Chondrocyte (in vitro differentiated cells): ENCODE measurements at places on chromosomes 11 and 22.
A peak's percentile ranks its signal among the peaks of the same experiment; 100 is the strongest.

- no peak for DNase-seq
- no peaks in the 10 kb centered on the region for H3K4me1 ChIP-seq
- no peak overlapping the region for H3K4me3 ChIP-seq
- H3K36me3 ChIP-seq, result no peaks in the 10 kb centered on the region
- H3K27ac ChIP-seq, result no peak overlapping the region
Measured at GRCh38 chr11:11798586-11799438, 43.0 kb upstream of the USP47 start.

- no peak for DNase-seq
- H3K27me3 ChIP-seq, result no peaks in the 10 kb centered on the region
- no peak overlapping the region for H3K4me3 ChIP-seq
- peaks cover 47% of the 10 kb centered on the region for H3K4me1 ChIP-seq
- peaks cover 22% of the 10 kb centered on the region for H3K36me3 ChIP-seq
- H3K27ac ChIP-seq, result no peak overlapping the region
Measured at GRCh38 chr22:27911330-27911729, 7.7 kb downstream of the PITPNB start.

- H3K4me1 ChIP-seq, result peaks cover 10% of the 10 kb centered on the region
- H3K36me3 ChIP-seq, result no peaks in the 10 kb centered on the region
- DNase-seq, result no peak
- no peaks in the 10 kb centered on the region for H3K27me3 ChIP-seq
Measured at GRCh38 chr11:83115026-83115425, 41.9 kb upstream of the PCF11 start.

- no peaks in the 10 kb centered on the region for H3K27me3 ChIP-seq
- no peak overlapping the region for H3K27ac ChIP-seq
- no peak overlapping the region for H3K4me3 ChIP-seq
- peaks cover 6% of the 10 kb centered on the region for H3K4me1 ChIP-seq
Measured at GRCh38 chr22:27596133-27596870, 205.3 kb downstream of the MN1 start.

DNA sequence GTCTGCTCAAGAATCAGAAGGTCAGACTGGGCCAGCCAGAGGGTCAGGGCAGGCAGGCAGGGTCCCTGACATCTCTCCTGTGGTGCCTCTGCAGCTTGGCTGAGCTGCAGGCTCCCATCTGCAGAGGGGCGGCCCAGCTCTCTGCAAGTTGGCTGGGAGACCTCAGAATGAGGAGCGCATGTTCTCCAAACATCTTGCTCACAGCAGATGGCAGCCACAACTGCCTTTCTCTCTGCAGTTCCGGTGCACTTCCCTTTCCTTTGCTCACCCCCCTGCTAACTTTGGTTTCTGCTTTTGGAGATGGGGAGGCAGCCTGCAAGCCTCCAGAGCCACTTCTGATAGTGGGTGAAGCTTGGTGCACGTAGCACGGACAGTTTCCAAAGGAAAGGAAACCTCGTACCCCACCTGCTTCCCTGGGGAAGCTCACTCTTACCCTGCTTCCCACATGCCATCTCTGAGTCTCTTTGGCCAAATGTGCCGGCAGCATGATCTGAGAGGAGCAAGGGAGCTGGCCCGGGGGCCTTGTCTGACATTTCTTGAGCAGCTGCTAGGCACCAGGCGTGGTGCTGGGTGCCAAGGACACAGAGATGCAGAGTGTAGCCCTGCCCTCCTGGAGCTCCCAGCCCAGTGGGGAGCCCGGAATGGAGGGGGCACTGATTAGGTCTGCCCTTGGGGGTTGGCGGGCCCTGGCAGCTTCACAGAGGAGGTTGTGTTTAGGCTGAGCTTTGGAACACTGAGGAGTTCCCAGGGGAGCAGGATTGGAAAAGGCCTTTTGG lies 18.2 kb downstream of the DAGLA start:
- H3K4me1 ChIP-seq, result peaks cover 46% of the 10 kb centered on the region
- H3K4me3 ChIP-seq, result no peak overlapping the region
- H3K36me3 ChIP-seq, result no peaks in the 10 kb centered on the region
- H3K27ac ChIP-seq, result no peak overlapping the region
- no peak for DNase-seq
- H3K27me3 ChIP-seq, result no peaks in the 10 kb centered on the region

GRCh38 chr11:20881328-20882079 lies 212.1 kb downstream of the NELL1 start:
- H3K4me3 ChIP-seq, result no peak overlapping the region
- H3K4me1 ChIP-seq, result no peaks in the 10 kb centered on the region

DNA sequence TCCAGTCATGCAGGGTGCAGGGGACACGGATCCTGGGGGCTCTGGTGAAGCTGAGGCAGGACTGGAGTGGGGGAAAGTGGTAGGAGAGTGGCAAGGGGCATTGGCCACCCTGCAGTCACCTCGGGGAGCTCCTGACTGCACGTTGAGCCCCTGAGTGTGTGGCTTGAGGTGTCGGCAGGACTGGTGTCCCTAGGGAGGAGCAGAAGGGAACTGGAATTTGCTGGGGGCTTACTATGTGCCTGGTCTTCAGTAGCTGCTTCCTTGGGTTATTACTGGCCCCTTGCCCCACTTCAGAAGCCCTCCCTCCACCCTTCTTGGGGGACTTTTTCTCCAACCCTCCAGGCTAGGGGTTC lies 31.5 kb downstream of the IFT27 start:
- peaks cover 28% of the 10 kb centered on the region for H3K27me3 ChIP-seq
- H3K36me3 ChIP-seq, result no peaks in the 10 kb centered on the region
- no peak overlapping the region for H3K4me3 ChIP-seq

DNA sequence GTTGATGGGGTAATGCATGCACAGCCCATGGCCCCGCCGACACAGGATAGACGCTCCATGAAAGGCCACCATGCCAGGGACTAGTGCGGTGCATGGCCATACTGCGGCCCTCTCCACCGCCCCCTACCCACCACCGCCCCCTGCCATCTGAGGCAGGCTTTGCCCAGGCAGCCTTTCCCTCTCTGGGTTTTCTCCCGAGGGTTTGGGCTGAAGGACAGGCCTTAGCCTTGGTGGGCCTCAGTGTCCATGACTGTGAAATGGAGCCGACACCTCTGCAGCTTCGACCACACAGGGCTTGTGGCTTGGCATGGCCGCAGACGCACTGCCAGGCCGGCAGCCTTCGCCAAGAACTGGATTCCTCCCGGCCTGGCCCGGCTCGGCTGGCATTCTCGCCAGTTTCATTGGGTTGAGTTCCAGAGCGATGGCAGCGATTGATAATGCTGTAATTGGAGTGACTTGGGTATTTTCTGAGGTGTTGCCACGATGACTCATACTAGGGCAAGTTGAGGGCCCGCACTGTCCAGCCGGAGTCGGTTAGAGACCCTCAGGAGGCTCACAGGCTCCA lies 111.3 kb downstream of the WNT7B start:
- H3K4me1 ChIP-seq, result peaks cover 20% of the 10 kb centered on the region
- no peak overlapping the region for H3K27ac ChIP-seq
- peaks cover 17% of the 10 kb centered on the region for H3K27me3 ChIP-seq
- no peak for DNase-seq
- peaks cover 9% of the 10 kb centered on the region for H3K36me3 ChIP-seq

DNA sequence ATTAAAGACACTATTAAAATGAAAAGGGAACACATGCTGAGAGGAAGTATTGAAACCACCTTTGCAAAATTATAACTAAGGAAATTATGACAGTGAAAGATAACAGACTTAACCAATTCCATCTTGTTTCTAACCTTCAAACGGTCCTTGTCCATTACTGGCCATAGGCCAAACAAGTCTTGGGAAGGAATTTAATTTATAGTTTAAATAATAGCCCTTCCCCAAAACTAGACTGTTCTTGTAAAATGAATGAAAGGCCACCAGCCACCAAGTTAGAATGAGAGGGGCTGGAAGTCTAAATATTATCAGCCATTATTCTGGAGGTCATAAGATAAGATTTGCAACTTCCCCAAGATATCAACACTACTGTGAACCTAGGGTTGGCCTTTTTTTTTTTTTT lies 1.8 kb upstream of the TALDO1 start:
- H3K4me1 ChIP-seq, result peaks cover 24% of the 10 kb centered on the region
- no peaks in the 10 kb centered on the region for H3K36me3 ChIP-seq
- H3K4me3 ChIP-seq, result no peak overlapping the region
- DNase-seq, result no peak
- no peaks in the 10 kb centered on the region for H3K27me3 ChIP-seq

DNA sequence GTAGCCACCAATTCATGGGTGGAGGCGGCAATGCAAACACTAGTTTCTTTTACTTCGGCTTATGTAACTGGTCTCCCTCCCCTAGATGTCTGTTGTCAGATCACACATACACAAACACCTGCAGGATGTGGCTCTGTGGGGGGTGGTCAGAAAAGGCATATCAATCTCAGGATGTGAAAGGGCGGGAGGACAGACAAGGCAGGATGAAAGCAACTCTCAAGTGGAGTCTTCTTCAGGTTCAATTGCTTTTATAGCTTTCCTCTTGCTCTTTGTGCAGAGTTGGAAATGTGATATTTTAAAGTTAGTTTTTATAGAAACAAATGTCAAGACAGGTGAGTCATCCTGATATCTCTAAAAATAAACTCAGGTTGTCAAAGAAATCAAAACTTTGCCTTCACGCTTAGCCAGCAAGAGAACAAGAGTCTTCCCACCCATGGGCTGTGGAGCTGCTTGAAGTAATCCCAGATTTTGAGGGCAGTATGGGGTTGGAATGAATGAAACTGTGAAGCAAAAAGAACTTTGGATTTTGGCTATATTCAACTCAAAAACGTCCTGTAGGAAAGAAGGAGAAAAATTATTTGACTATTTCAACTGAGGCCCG lies 423.4 kb downstream of the GUCY1A2 start:
- H3K4me3 ChIP-seq, result no peak overlapping the region
- no peaks in the 10 kb centered on the region for H3K27me3 ChIP-seq
- no peaks in the 10 kb centered on the region for H3K36me3 ChIP-seq
- DNase-seq, result no peak
- H3K27ac ChIP-seq, result no peak overlapping the region

GRCh38 chr11:26987731-26988130 lies 6.2 kb upstream of the FIBIN start:
- no peaks in the 10 kb centered on the region for H3K27me3 ChIP-seq
- H3K4me3 ChIP-seq, result no peak overlapping the region
- no peak overlapping the region for H3K27ac ChIP-seq
- peaks cover 7% of the 10 kb centered on the region for H3K36me3 ChIP-seq

GRCh38 chr22:49753276-49753890 lies 74.3 kb downstream of the BRD1 start:
- DNase-seq, result peak; percentile 68
- H3K36me3 ChIP-seq, result peaks cover 2% of the 10 kb centered on the region
- no peak overlapping the region for H3K4me3 ChIP-seq

GRCh38 chr11:128603752-128604414 lies 16.5 kb upstream of the ETS1 start:
- H3K36me3 ChIP-seq, result no peaks in the 10 kb centered on the region
- no peak for DNase-seq

DNA sequence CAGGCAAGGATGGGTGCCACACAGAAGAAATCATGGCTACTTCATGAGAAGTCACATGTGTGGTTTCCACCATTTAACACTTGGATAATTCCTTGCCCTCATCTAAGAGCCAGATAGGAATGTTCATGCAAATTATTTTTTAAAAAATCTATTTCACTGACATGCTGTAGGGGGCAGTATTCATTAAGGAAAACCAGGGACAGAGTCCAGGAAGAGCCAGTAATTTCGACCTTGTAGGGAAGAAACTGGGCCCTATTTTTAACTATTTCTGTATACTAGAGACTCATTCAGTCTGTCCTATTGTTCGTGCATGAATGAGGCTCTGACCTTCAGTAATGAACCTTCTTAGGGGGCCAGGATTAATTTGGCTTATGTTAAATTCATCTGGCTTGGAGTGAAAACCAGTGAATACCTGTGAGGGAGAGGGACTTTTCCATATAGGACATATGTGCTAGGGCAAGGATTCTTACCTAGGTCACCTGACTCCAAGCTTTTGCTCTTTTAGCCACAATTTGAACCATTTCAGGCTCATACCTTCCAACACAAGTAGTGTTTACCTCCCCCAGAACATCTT lies 192.7 kb downstream of the NAV2 start:
- no peak overlapping the region for H3K27ac ChIP-seq
- no peaks in the 10 kb centered on the region for H3K27me3 ChIP-seq
- H3K4me1 ChIP-seq, result peaks cover 40% of the 10 kb centered on the region

DNA sequence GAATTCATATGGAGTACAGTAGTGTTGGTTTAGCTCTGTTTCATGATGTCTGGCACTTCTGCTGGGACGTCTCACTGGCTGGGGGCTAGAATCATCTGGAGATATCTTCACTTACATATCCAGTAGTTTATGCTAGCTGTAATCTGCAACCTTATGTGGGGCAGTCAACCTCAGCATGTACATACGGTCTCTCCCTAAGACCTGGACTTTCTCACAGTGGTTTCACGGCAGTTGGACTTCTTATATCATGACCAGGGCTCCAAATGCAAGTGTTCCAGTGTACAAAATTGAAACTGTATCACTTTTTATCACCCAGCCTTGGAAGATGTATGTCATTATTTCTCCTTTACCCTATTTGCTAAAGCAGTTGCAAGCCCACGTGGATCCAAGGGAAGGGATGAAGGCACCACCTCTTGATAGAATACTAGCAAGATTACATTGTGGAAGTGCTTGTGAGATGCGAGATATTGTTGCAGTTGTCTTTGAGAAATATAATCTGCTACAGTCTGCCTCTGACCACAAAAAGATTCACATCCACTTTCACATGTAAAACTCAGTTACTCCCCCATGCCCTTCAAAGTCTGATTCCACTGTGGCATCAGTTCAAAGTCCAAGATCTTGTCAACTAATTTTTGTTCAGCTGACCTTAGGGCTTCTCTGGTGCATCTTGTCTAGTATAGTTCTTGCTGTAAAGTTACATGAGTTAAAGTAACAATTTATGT lies 316.6 kb upstream of the NCAM1 start:
- no peak for DNase-seq
- H3K27ac ChIP-seq, result no peak overlapping the region
- H3K4me1 ChIP-seq, result no peaks in the 10 kb centered on the region
- H3K4me3 ChIP-seq, result no peak overlapping the region
- H3K36me3 ChIP-seq, result peaks cover 7% of the 10 kb centered on the region

DNA sequence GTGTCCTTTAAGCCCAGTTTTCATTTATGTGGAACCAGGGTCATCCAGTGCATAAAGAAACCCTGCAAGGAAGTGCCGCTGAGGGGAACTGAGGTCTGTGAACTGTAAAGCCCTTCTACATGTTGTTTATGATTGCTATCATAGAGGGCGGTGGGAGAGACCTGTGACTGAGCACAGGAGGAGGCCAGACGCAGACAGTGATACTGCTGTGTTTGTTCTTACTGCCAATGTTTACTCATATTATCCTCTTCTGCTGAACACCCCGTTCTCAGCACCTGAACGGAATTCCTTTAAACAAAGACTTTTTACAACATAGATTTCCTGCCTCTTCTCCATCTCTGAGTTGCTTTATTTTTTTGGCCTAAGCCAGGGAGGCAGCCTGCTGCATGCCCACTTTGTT lies 967 bp upstream of the GALNT18 start:
- DNase-seq, result no peak
- no peak overlapping the region for H3K27ac ChIP-seq
- peaks cover 38% of the 10 kb centered on the region for H3K4me1 ChIP-seq
- H3K4me3 ChIP-seq, result no peak overlapping the region
- no peaks in the 10 kb centered on the region for H3K27me3 ChIP-seq

GRCh38 chr11:61791737-61792309 lies 576 bp downstream of the TMEM258 start:
- no peaks in the 10 kb centered on the region for H3K27me3 ChIP-seq
- H3K27ac ChIP-seq, result peak overlapping the region; percentile 100
- peaks cover 12% of the 10 kb centered on the region for H3K36me3 ChIP-seq
- H3K4me1 ChIP-seq, result peaks cover 17% of the 10 kb centered on the region
